Activated T-helper 1 cell treated with anti-CD3 and anti-CD28 coated beads, Interleukin-12 subunit alpha, Interleukin-12 subunit beta, Interleukin-2, Interleukin-4 antibody, amounts not matched to agents 30 ng/mL and 10 ng/mL and 1 ng/mL, durations not matched to agents 14 hours and 24 hours and 36 hours (primary cell): ENCODE measurements at places on chromosomes 4 and X.

- DNase-seq = no peak
These were observed 126.7 kb upstream of the RAI2 start for GRCh38 chrX:17987783-17988182.

DNA sequence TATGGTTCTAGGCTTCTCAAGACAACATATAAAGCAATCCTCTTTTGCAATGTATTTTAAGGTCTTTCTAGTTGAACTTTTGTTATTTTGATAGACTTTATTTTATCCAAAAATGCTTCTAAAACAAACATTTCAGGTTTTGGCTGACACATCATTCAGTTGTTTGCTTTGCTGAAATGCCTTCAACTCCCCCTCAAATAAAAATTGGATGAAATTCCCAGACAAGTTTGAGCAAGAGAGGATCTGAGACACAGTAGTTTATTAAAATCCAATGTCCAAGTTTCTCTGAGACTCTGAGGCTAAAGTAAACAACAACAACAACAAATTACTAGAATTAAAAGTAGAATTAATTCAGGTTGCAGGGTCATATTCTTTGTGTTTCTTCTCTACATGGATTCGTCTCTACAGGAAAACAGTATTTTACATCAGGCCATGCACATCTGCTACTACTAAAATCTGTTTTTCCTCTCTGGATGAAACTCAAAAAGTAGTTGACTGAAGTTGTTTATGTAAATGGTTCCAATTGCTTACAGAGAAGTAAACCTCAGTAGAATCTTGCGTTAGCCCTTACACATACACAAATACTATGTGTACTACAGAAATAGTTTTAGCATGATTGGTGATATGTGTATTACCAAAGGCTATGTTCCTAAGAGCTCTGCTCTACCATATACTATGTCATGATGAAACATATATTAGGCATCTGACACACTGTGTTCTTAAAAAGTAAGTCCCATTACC is 64.9 kb downstream of the PRSS12 start:
- DNase-seq = no peak

GRCh38 chrX:112812741-112813140 is 27.9 kb downstream of the AMOT start:
- DNase-seq = no peak

GRCh38 chrX:100682939-100683338 is 38.9 kb downstream of the SRPX2 start:
- no peak for DNase-seq

DNA sequence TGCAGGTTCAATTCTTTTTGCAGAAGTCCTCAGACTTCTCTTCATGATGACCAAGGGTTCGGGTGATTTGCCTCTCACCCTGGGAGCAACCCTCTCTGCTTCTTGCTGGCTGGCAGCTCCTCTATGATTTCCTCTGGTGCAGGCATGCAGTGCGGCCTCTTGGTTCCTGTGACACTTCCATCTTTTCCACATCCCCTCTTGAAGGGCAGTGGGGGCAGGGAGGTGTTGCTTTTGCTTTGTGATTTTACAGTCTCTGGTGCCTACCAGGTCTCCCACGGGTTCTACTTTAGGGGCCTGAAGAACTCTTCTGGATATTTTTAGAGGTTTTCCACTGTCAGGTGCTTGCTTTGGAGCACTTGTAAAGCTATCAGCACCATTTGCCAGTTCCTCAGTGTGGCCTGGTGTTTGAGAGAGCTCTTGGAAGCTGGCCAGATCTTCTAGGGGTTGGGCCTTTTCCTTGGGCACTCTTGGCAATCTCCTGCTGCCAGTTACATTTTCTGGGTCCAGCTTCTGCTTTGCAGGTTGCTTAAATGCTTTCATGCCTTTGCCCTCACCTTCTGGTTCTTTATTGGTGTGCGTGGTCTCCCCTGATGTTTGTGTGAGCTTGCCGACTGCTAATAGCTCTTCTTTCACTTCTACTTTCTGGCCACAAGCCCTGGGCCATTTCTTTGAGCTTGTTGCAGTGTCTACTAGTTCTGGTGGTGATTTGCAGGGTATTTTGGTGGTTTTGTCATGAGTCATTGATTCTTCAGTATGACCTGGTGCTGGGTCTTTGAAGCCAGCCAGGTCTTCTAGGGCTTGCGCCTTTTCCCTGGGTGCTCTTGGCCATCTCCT is 11.5 kb upstream of the CHST7 start:
- DNase-seq = no peak

DNA sequence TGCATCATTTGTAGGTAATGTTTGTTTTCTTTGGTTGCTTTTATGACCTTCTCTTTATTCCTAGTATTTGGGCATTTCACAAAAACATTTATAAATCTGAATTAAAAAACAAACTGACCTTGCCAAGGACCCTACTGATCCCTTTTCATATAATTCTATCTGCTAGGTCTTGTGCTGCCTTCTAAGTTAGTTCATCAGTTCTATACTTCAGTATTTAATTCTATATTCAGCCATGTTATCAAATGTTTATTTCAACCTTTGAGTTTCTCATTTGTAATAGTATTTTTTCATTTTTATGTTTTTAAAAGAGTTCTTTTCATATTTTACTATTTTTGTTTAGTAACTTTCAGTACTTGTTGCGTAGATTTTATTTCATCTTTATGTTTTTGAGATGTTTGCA is 155.3 kb downstream of the SNCA start:
- DNase-seq = no peak
